ENCODE measurements at places on chromosomes 7 and 10.

GRCh38 chr7:25792586-25792985, 359.4 kb upstream of the NFE2L3 start:
- DNase-seq: no peak

DNA sequence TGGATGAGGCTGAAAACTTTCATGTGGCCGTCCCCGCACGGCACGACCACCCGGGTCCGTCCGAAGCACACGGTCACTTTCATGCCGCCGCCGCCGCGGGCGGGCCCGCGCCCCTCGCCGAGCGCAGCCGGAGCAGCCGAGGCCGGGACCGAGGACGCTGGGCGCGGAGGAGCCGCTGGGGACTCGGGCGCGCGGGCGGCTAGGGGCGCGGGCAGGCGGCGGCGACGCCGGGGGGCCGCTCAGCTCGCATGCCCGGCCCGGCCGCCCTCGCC, 247 bp downstream of the PARD3 start:
- no peak for DNase-seq

DNA sequence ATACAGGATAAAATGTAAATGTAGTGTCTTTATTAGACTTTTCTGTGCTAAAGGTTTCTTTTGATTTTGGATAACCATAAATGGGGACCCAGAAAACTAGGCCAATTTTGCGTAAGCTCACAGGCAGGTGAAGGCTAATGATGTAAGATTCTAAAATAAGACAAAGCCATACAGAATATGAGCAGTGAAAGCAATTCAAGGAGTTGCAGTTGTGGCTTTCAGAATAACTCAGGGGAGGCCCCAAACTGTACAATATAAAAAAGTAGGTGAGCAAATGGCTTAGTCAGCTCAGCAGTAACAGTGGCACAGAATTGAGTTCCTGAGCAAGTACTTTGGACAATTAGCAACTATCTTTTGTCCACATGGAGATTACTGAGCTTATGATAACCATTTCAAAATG, 81.7 kb upstream of the NRP1 start:
- no peak for DNase-seq

DNA sequence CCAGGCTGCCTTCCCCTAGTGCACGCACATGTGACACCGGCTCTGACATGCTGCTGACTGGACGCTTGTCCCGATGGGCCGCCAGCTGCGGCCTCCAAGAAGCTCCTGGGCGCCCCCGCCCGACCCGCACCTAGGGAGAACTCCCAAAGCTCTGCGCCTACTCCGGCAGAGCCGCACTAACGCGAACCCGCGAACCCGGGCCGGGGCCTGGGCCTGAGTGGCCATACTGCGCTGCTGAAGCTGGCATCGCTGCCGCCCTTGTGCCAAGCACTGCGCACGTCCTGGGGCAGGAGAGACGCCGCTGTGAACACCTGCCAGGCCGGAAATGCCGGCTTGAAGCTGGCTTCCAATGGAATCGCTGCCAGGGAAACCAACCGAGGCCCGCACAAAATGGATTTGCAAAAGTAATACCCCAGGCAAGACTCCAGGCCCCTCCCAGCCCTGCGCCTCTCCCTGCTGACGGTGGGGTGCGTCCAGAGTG, 85.1 kb downstream of the WASHC2A start:
- DNase-seq: no peak

DNA sequence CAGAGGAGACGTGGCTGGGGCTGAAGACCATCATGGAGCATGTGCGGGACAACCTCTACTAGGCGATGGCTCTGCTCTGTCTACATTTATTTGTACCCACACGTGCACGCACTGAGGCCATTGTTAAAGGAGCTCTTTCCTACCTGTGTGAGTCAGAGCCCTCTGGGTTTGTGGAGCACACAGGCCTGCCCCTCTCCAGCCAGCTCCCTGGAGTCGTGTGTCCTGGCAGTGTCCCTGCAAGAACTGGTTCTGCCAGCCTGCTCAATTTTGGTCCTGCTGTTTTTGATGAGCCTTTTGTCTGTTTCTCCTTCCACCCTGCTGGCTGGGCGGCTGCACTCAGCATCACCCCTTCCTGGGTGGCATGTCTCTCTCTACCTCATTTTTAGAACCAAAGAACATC, 22.0 kb upstream of the CPA5 start:
- DNase-seq: no peak

DNA sequence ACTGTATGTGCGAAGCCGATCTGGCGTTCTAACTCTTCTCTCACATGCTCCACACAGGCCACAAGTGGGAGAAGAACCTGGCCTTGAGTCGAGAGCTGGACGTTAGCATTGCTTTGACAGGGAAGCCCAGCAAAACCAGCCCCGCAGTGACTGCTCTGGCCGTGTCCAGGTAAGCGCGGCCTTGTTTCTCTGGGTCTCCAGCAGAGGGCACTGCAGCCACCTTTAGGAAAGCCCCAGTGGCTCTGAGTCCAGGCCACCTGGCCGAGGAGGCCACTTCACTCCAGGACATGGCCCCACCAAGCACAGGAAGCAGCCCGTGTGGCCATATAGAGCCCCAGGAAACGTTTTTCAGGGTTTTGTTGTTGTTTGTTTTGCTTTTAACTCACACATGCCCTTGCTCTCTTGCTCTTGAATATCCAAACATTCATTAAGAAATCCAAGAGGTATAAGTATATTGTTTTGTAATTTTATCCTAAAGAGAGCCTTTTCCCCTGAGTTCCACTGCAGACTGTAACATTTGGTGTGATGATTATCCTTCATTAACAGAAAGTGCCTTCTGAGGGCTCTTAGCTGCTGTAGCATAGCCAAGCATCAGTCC, 41.8 kb upstream of the LRRC18 start:
- peak; percentile 69 for DNase-seq

GRCh38 chr10:90732581-90732980, 125.3 kb downstream of the HTR7 start:
- no peak for DNase-seq

DNA sequence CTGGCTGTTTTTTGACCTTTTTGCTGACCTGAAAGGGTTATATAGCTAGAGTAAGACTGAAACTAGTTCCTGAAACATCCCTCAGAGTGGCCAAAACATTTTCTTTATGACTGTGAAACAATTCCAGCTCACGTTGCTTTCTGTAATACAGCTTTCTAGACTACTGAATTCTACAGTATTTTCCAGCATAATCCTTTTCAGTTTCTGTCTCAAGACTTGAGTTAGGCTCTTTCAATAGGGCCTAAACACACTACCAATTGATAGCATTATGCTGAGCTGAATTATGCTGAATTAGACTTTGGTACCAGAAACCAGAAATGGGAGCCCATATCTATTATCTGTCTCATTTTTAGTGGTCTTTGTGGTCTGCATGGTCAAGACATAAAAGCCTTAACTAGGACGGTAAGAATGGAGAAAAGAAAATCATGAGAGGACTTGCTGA, 72.6 kb downstream of the EPDR1 start:
- no peak for DNase-seq

- DNase-seq: no peak
Measured at GRCh38 chr10:98301664-98302319, 33.8 kb upstream of the LOXL4 start.

DNA sequence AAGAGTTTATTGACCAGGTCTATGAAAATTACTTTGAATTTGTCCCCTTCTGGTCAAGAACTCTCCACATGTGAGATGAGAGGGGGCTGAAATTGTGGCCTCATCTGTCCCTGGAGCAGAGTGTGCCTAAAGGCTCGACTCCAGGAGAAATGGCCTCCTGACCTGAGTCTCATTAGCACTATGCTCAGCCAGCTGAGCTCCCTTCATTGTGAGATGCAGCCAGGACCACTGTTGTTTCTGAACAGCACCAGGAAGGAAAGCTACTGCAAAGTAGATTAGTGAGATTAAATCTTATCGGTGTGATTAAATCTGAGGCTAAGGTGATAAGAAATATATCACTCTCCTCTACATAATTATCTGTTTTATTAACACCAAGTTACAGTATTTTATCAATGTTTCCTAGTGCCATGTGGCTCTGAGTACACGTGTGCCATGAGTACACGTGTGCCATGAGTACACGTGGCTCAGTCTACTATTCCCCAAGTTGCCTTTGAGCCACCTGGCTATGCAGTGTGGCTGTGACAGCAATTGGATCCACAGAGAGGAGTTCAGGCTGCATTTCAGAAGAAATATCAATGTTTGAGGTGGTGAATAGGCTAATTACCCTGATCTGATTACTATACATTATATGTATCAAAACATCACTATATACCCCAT, 126.9 kb downstream of the IPMK start:
- no peak for DNase-seq

- DNase-seq: no peak
Measured at GRCh38 chr7:149790146-149790548, 16.8 kb upstream of the ZNF467 start.

- DNase-seq: no peak
Measured at GRCh38 chr7:44277391-44277790, 48.0 kb downstream of the CAMK2B start.

DNA sequence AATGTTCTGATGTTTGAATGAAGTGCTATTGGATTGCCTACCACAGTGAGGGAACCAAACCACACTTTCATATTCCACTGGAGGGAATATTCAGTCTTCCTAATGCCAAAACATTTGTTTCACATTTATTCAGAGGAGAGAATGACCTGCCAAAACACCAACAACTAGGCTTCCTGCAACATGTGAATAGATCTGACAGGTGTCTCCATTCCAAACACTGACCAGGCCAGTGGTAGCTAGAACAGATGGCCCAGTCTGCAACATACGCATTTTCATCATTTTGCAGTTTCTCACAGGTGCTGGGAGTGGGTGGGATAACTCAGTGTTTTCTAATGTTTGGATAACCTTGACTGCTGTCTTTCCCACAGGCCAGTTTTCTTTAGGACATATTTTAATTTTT, 110.0 kb downstream of the RELN start:
- DNase-seq: no peak

DNA sequence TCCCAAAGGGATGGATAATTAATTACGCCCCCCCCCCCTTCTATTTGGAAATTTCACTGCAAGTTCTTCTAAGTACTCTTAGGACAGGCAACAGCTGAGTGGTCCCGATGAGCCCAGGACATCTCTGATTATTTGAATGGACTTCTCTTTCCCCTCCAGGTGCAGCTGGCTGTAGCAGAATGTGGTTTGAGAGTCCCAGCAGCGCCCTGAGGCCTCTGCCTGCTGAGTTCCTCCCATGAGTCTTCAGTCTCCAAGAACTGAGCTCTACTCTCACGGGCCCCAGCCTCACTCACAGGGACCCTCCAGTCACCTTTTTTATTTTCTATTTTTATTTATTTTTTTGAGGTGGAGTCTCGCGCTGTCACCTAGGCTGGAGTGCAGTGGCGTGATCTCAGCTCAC, 63.6 kb upstream of the SFMBT2 start:
- DNase-seq: no peak

- no peak for DNase-seq
Measured at GRCh38 chr10:124064676-124065075, 28.7 kb downstream of the CHST15 start.

- DNase-seq: no peak
Measured at GRCh38 chr7:18429547-18429946, 66.0 kb upstream of the HDAC9 start.

DNA sequence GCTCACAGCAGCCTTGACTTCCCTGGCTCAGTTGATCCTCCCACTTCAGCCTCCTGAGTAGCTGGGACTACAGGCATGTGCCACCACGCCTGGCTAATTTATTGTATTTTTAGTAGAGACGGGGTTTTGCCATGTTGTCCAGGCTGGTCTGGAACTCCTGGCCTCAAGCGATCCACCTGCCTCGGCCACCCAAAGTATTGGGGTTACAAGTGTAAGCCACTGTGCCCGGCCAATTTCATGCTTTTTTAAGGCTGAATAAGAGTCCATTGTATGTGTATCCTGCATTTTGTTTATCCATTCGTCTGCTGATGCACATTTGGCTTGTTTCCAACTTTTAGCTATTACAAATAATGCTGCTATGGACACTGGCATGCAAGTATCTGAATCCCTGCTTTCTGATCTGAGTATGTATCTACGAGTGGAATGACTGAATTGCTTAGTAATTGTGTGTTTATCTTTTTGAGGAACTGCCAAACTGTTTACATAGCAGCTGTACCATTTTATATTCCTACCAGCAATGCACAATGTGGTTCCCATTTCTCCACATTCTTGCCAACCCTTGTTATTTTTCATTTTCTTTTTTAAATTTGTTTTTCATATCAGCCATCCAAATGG, 37.3 kb upstream of the TPST1 start:
- no peak for DNase-seq

DNA sequence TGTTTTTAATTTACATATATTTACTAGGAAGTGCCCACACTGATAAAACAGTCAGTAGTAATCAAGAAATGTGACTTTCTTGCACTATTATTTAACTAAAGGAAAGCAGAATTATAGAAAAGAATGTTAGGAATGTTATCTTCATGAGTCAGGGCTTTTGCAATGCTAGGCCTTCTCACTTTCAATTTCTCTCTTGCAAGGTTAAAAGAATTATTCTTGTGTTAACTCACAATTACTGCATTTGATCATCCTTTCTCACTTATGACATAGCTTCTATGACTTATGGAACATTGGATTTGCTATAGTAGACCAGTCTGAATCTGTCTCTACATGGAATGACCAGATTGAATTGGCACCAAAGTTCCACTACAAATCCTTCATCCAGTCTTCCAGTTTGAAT, 192.4 kb downstream of the SDK1 start:
- no peak for DNase-seq

DNA sequence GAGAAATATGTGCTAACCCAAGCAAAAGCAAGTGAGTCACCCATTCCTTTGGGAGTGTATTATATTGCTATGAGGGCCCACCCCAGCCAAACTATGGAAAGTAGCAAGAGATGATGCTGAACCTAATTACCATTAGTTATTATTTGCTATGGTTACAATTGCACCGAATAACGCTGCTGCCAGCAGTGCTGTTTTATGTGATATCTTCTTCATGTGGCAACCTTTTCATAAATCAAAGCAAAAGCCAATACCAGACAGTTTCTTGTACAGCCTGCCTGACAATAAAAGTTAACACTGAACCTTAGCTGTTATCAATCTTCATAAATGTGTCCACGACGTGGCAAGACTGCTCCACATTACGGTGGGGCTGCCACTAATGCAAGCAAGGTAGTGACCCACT, 241.7 kb upstream of the PLXNA4 start:
- DNase-seq: no peak

DNA sequence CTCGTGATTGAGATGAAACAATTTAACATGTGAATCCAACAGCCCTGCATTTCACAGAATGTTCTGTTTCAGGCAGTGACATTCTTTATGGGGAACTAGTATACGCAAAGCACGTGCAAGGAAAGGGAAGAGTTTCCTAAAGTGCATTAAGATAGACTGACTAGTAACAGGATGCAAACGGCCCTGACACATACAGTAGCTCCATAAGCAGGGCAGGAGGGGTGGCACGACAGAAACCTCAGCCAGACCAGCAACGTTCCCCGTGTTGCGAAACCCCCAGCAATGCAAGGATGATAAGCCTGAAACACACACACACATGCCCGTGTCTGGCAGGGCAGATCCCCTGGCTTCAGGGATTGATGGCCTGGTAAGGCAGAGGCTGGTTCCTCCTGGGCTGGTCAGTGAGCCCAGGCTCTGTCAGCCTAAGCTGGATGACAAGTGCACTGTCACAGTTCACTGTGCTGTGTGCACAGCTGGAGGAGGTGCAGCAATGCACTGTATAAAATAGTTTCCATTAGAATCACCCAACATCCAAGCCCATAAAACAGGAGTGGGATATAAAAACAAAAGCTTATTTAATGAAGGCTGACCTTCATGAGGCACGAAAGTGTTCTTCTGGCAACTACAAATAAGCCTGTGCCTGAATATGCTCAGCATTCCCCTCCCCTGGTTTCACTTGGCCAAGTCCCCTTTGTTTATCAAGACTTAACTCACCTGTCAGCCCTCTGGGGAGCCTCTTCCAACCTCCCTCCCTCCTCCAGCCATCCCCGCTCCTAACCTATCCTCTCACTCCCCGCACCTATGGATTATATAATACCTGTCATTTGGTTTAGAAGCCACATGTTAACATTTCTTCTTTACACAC, 88.8 kb downstream of the GSAP start:
- peak; percentile 72 for DNase-seq
